Suprapubic skin (tissue), 4 donors: ENCODE measurements at places on chromosomes 13 and 19. TPM values are rescaled to one million over a fixed set of nuclear protein-coding genes. Genes with fewer than 3 reads are reported as not detected.
A peak's percentile ranks its signal among the peaks of the same experiment; 100 is the strongest.

BEST2 gene
- 62.0 TPM for total RNA-seq

- peak overlapping the region; percentile 51 for H3K4me3 ChIP-seq
- no peak overlapping the region for H3K27ac ChIP-seq
- H3K4me1 ChIP-seq = peaks cover 77% of the 10 kb centered on the region
- H3K36me3 ChIP-seq = peaks cover under 1% of the 10 kb centered on the region
- DNase-seq = no peak
Observed at GRCh38 chr19:1470305-1471009, 8.6 kb downstream of the C19orf25 start.

DNA sequence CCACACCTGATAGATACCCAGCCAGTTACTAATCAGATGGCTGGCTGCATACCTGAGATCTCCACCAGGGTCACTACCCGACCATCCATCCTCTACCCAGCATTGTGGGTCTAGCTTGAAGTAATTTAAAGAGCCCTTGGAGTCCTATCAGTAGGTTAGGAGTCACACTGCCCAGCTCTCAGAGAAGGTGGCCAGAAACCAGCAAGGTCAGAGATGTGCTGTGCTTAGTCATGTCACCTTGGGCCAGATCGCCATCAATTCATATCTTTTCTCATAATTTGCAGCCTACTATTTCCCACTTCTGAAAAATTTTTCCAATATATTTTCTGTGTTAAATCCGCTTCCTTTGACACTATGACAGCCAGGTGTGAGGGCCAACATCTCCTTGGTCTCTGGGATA lies 13.9 kb downstream of the SAMD4B start:
- no peak overlapping the region for H3K4me3 ChIP-seq
- no peak overlapping the region for H3K27ac ChIP-seq
- H3K36me3 ChIP-seq = peaks cover 82% of the 10 kb centered on the region

ISOC2 gene
- 44.7 TPM for total RNA-seq

DNA sequence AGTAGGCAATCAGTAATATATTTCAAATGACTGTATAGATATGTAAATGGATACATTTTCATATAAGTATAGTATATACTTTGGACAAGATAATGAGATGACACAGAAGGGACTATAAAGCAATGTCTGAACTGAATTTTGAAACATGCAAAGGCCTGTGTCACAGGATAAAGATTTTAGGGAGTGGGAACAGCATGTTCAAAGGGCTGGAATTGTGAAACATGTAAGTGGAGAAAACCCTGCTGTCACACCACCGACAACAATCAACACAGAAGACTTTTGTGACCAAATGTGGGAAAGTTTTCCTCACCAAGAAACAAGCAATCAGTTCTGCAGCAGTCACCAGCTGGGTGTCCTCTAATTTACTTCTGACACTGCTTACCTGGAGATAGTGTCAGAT lies 42.9 kb downstream of the LPAR6 start:
- H3K27me3 ChIP-seq = no peaks in the 10 kb centered on the region
- no peak for DNase-seq
- H3K27ac ChIP-seq = no peak overlapping the region
- no peak overlapping the region for H3K4me3 ChIP-seq

MARCHF2 gene
- total RNA-seq = 83.1 TPM
